ENCODE measurements at places on chromosomes 4 and X.
A peak's percentile ranks its signal among the peaks of the same experiment; 100 is the strongest.

- DNase-seq: peak; percentile 43
Observed at GRCh38 chr4:3529363-3529762, 2.9 kb downstream of the LRPAP1 start.

DNA sequence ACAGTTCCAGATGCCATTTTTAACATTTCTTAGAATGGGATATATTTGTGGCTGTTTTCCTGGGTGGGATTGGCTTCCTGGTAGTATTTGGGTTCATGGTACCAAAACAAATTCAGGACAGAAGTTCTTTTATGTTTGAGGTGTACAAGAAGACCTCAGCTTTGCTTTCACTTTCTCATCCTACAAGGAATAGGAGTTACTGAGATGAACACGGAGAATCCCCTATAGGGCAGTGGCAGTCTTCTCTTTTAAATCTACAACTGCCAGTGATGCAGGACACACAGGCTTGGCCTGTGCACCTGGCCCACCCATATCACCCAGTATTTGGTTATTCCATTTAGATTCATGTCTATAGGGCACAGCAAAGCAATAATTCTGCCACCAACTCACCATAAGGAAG is 35.2 kb downstream of the SLC10A7 start:
- DNase-seq: no peak

DNA sequence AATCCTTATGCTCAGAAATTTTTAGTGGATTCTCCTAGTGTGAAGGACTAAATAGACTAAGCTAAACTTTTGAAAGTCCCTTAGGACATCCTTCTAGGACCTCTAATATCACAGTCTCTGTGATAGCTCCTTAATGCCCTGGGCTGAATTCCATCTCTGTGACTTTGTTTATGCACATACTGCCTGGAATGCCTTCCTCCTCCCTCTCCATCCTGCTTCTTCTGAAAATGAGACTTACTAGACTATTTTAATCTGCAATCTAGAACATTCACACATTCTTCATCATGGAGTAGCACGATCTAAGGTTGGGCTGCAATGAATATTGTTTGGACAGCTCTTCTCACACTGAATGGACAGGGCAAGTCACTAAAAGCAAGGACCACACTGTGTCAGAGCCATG is 65.0 kb upstream of the MSX1 start:
- DNase-seq: no peak

DNA sequence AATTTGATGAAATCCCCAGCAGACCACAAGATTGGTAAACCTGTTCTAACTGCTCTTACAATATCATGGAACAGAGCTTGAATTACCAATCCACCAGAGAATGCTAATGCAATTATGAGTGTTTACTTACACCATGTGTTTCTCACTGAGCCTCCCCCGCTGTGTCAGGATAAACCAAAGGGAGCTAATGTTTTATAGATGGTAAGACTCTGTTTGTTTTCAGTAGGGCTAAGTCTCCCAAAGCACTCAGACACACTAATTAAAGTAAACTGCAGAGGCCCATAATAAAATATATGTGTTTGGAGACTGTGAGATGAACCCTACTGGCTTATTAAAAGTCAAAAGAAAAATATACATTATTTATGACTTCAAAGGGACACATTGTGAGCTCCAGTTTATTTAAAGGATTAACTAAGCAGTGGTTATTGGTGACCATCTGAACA is 261.7 kb upstream of the FAM241A start:
- DNase-seq: peak; percentile 1

DNA sequence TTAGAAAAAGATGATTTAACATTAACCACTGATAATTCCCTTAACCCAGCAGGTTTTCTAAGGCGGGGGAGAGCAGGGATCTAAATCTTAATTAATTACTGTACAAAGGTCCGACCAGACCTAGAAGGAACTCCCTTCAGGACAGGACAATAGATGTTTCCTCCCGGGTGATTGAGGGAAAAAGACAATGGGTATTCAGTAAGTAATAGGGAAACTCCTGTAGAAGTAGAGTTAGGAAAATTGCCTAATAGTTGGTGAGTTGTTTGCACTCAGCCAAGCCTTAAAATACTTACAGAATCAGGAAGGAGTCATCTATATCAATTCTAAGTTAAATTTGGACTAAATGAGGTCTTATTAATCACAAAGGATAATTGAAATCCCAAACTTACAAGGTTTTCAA is 5.8 kb upstream of the SRD5A3 start:
- DNase-seq: no peak

- peak; percentile 51 for DNase-seq
Observed at GRCh38 chr4:73251384-73251783, 7.2 kb downstream of the ANKRD17 start.

GRCh38 chr4:169253904-169254303 is 16.9 kb downstream of the SH3RF1 start:
- DNase-seq: peak; percentile 90

- DNase-seq: peak; percentile 17
Observed at GRCh38 chrX:29666366-29666765, 549.0 kb upstream of the MAGEB2 start.

DNA sequence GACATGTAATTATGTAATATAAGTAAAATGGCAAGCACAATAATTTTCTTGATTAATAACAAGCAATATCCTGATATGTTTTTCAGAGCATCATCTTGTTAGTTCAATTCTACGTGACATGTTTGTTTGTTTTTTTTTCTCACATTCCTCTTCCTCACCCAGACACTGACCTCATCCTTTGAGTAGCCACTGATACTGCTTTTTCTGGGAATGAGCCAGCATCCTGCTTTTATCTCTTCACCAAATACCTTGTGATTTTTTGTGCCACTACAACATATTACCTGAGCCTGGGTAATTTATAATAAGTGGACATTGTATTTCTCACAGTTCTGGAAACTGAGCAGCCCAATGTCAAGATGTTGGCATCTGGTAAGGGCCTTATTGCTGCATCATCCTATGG is 484.0 kb downstream of the NAF1 start:
- DNase-seq: peak; percentile 42

DNA sequence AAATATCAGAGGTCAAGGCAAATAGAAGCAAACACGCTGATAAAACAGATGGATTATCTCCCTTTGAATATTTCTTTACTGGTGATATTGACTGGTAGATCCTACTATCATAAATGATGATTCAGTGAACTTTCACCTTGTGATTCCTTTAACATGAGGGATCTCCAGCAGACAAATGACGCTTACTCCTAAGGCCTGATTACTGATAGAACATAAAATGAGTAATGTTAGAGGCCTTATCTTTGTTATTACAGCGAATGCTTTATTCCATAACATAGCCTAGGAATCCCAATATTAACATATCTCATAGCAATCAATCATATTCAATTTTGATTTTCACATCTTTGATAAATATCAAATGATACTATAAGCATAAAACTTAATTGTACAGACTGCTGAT is 152.3 kb downstream of the SLC10A7 start:
- peak; percentile 22 for DNase-seq

- DNase-seq: peak; percentile 55
Observed at GRCh38 chrX:130174045-130174704, 2.4 kb downstream of the RAB33A start.

DNA sequence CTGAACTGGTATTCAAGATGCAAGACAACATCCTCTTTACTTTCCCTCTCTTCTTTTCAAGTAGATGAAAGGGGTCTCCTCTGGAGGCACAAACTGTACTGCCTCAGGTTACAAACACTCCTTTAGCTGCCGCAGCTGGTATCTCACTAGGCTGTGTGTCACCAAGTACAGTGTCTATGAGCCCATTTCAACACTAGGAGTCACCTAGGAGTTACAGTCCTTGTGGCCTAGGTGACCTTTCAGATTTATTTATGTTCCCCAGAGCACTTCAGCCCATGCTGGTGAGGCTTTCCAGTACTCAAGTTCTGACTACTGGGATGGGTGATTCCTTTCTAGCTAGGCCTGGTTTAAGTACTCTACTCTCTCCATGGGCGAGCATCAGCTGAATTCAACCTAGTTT is 32.4 kb upstream of the TMLHE start:
- no peak for DNase-seq

- no peak for DNase-seq
Observed at GRCh38 chr4:22900876-22901275, 208.1 kb downstream of the GBA3 start.

DNA sequence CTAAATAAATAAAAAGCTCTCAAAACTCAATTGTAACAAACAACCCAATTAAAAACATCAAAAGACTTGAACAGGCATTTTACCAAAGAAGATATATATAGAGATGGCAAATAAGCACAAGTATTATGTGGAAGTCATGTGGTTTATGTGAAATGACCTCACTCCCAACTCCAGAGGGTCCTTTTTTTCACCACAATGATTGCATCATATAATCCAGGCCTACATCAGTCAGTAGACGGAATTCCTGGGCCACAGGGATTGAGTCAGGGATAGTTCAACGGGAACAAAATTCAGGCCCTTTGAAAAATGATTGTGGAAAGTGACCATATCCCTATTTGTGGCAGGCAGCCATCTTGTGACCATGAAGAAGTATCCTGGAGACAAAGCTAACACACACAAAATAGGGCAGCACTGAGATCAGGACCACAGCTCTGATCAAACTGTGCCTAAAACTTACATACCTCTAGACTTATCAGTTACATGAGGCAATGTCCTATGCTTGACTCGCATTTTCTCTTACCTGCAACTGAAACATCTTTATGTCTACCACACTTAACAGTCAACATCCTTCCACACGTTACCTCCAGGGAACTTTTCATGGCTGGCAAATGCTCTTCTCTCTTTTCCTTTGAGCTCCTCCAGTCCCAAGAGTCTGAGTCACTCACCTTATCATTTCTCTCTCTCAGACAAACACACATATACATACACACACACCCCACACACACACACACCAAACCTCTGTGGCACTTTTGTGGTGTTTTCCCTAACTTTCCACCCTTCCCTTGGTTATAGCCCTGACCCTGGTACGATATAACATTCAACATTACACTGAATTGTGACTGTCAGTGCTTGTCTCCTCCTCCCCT is 113.5 kb downstream of the PHF8 start:
- DNase-seq: peak; percentile 65

DNA sequence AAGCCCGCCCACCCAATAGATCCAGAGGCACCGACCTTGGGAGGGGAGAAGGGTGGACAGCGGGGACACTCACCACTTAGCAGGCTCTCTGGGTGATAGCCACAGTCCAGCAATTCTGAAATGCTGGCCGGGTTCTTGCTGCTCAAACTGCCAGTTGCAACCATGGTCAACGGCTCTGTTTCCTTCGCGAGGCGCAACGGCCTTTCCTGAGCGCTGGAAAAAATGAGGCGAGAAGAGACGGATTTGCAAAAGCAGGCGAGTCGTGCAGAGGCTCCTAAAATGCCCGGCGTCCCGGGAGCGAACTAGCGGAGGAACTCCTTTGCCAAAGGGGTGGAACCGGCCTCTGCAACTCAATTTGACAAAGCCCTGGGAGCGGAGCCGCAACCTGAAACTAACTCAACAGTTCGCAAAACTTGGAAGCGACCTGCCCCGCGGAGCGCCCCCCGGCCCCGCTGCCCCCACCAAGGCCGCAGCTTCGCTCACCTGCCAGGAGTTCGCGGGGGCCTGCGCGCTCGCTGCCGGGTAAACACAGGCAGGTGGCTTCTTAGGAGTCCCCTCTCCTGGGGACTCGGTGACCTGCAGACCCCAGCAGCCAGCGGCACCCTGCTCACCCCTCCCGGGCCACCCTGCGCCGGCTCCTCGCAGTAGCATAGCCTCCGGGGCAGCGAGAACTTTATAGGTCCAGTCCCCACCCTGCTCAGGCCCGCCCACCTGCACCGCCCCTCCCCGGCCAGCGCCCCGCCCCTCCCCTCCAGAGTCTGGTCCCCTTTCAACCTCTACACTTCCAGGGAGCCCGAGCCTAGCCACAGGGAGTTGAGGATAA is at the start of gene DDIT4L:
TSS of gene DDIT4L (minus strand) at position 649 of the 823 bp plus-strand sequence. CDS start at position 164, 485 bp downstream.
- DNase-seq: peak; percentile 33

GRCh38 chrX:101744085-101744484 is 84.4 kb upstream of the ARMCX2 start:
- DNase-seq: peak; percentile 37

DNA sequence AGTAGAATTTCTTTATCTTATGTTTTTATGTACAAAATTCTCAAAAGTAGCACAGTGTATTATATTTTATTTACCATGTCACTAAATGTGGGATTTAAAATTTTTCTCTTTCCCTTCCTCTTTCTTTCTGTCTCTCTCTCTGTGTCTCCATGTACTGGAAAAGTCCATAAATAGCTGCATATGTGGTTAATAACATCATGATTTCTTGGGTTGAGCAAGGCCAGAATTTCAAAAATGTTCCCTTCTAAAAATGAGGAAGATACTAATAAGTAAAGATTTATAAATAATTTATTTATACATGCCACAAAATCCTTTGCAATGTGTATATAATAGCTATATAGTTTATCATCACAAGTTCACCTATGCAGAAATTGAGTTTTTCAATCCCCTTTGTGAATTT is 29.1 kb upstream of the DKK2 start:
- DNase-seq: no peak

GRCh38 chr4:140157341-140157740 is 3.4 kb upstream of the MAML3 start:
- no peak for DNase-seq

DNA sequence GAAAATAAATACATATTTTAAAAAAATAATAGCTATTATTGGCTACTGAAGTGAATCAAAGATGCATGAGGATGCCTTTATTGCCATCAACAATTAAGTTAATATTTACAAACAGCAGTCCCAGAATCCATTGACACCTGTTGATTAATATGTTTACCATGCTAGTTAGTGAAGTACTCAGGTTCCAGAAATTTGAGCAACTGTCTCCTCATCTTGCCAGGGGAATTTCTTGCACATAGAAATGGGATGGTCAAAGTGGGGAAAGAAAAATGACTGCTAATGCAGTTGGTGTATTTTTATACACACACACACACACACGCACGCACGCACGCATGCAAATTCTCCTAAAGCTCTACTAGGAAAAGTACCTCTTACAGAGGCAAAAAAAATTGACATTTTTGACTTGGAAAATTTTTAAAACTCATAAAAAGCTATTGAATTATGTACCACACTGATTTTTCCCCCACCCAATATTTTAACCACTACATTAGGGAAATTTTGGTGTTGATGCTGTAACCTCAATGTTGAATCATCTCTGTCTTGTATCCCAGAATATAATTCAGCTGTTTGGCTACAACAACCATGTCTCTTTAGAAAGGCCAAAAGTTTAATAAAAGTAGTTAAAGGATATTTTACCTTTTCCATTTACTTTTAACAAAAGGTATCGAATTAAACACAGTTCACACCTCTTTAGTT is 105.3 kb upstream of the TMEM150C start:
- no peak for DNase-seq

DNA sequence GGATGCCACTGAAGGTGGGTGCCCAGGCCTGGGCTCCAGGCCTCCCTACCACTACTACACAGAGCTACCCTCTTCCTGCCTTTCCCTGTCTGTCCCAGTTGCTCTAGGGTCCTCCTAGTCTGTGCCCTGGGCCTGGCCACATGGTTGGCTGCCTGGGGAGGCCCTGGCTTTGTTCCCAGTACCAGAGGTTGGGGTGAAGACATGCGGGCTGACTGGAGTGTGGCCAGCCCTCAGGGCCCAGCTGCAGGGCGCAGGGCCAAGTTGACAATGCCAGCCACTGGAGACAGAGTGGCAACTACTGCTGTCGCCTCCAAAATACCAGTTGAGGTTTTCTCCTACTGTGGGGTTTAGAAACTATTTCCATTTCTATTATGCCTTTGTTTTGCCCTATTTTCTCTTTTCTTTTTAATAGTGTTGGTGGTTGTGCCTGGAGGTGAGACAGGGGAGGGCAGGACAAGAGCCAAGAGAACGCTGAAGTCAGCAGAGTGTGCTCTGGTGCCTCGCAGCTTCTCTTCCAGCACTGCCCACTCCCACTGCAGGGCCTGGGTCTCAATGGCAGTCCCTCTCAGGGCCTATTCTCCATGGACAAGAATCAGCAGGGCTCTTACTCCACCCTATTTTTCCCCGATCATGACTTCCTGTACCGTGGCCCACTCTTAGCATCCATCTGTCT is 32.2 kb upstream of the XPNPEP2 start:
- DNase-seq: peak; percentile 35

- DNase-seq: no peak
Observed at GRCh38 chr4:140092094-140092851, 61.7 kb downstream of the MAML3 start.

Measured in choroid plexus epithelial cell (primary cell).